ENCODE measurements at places on chromosomes 1 and 21. TPM values are rescaled to one million over a fixed set of nuclear protein-coding genes. Genes with fewer than 3 reads are reported as not detected.

DNA sequence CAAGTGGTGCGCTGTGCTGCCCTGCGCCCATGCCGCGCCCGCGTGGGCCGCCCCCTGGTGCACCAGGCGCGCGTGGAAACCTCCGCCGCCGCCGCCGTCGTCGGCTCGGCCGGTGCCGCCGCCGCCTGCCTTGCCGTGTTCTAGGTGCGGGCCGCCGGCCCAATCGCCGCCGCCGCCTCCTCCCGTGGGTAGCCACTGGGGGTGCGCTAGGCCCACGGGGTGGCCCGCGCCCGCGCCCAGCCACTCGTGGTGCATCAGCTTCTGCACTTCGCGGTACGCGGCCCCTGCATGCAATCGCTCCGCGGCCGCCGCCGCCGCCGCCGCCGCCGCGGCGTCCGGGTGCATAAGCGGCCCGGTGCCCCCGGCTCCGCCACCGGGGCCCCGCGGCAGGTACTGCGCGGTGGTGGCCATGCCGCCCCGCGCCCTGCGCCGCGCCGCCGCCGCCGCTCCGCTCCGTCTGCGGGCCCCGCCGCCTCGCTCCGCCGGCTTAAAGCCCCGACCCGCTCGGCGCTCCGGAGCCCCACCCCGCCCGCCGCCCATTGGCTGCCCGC is at the start of gene POU3F1:
Gene POU3F1 (minus strand): TSS at position 461 of the 551 bp plus-strand sequence. CDS start 50 bp downstream, at position 411.
- no peak for DNase-seq

DNA sequence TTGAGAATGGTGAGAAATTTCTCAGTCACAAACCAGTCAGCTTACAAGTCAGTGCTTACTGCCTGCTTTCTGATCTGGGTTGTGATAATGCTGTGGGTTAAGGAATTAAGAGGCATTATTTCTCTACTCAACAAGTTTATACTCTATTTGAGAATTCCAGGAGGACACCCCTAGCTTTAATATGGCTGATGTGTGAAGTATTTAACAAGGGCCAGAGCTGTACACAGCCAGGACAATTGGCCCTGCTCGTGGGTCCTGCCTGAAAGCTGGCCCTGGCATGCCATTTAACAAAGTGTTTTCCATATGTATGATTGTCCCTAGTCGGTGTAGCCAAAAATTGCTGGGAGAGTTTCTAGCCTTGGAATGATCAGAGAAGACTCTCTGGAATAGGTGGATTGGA is 43.2 kb downstream of the HHAT start:
- DNase-seq, result no peak

- no peak for DNase-seq
Measured at GRCh38 chr21:38661889-38662568, 143.7 kb upstream of the ETS2 start.

DNA sequence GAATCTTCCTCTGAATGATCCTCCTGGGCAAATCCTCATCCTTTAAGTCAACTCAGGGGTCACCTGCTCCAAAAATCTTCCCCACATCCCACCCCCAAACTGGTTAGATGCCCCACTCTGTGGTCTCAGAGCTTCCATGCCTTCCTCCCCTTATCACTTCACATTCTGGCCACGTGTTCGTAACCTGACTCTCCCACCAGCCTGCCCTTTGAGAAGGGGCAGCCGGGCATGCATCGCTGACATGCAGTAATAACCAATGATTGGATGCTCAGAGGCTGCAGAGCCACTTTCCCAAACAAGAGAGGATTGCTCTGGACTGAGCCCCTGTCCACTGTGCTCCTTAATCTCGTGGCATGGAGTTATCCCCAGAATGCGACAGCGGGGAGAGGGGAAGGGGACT is 7.0 kb downstream of the LELP1 start:
- no peak for DNase-seq

The FAM43B gene
- total RNA-seq, result 0.68 TPM

Measured in prostate gland (tissue), 2 donors.